ENCODE measurements at places on chromosomes 11 and 22.

DNA sequence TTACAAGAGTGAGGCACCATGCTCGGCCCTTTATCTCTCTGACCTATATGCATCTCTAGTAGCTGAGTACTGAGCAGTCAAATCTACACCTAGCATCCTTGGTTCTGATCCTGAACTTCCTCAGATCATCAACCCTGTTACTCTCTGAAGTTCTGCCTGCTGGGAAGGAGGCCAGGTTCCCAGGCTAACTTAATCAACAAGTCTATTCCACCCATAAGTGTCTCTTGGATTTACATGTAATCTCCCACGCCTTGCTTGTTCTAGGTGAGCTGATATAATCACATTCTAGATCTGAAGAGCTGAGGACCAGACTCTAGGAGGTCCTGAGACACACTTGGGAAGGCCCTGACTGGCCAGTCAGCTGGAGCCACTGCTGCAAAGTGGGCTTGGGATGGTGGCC is 22.1 kb downstream of the CABP7 start:
- no peak for DNase-seq

GRCh38 chr11:61256710-61257482 is 15.9 kb downstream of the PGA5 start:
- peak; percentile 66 for DNase-seq

- no peak for DNase-seq
Measured at GRCh38 chr22:47155131-47155885, 392.9 kb downstream of the TBC1D22A start.

DNA sequence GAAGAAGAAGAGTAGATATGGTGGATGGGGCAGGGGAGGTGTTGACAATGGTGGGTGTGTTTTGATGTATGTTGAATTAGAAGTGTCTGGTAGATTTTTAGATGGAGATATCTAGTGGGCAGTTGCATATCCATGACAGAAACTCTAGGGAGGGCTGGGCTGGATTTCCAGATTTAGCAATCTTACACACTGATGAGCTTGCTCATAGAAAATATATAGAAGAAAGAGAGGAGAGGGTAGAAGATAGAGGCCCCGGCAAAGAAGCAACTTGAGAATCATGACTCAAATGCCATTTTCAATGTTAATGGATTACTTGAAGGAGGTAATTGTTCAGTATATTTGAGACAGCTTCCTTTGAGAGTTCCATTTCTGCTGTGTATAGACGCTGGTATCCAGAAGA is 8.2 kb downstream of the REXO2 start:
- DNase-seq = no peak

DNA sequence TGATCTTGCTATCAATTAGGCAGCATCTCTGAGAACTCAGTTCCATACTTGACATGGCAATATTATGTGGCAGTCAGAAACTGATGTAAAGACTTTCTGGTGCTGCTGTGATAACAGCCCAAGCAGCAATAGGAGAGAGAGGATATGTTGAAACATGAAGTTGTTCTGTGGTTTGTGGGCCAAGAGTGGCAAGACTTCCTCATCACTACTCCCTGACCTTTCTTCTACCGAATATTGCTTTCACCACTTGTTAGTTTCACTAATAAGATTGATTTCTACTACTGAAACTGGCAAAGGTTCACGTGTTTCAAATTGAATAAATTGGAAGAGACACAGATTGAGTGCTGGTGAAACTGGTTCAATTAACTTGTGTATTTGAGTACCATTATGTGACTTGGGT is 852.6 kb upstream of the RAG2 start:
- DNase-seq = peak; percentile 22

DNA sequence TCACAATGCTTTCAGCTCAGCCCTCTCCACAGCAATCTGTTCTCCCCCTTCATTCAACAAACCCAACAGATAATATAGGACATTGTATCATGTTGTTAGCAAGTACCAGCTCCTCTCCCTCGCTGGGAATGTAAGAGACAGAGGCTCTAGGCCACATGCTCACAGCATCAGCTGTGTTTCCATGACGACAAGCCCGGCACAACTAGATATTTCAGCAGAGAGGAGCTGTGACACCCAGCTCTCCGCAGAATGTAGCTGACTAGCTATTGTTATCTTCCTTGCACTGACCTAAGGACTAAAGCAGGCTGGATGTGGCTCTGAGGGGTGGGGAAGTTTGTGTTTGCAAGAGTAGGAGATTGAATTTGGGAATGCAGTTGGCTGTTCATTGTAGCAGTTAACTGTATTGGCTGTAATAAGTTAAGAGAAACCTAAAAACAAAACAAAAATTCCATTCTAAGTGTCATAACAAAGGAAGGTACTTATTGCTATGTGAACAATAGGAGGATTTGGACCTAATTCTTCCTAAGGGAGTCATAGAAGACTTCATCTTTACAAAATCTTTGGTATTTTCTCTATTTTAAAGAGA is 28.0 kb upstream of the RRAS2 start:
- no peak for DNase-seq

DNA sequence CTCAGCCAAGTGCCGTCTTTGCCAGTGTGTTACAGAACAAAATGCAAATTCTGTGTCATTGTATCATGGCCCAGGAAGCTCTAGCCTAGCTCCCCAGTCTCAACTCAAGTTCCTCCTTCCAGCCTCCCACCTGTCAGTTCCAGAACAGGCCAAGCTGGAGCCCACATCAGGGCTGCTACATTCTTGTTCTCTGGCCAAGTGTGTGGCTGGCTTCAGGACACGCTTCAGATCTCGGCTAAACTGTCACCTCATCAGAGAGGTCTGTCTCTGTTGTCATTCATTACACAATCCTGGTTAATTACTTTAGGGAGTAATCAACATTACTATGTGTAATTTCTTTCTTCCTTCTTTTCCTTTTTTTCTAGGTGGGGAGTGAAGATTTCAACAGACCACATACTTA is 347.0 kb upstream of the SYN3 start:
- DNase-seq = no peak

- DNase-seq = no peak
Measured at GRCh38 chr11:118339281-118339961, 3.1 kb downstream of the CD3D start.

DNA sequence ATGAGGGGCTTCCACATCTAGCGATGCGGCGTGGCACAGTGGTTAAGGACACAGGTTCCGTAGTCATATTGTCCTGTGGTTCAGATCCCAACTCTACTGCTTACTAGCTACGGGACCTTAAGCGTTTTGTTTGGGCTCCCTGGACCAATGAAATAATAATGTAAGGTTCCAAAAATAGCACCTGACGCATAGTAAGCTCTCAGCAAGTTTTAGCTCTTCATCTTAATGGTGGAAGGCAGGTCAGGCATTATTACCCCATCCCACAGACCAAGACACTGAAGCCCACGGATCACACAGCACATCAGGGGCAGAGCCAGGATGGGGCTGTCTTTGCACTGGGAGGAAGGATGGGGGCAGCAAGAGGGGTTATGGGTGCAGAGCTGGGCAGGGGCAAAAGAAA is 13.0 kb downstream of the DNAJB13 start:
- DNase-seq = no peak

DNA sequence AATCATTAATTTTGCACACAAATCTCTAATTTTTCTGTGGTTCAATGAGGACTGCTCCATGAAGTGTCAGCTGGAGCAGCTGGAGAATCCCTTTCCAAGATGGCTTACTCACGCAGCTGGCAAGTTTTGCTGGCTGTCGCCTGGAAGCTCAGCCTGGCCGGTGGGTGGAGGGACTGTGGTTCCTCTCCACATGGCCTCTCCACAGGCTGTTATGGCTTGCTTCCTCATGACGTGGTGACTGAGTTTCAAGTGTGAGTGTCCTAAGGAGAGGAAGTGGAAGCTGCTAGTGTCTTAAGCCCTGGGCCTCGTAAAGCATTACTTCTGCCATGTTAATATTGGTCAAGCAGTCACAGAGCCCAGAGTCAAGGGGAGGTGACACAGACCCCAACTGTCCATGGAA is 14.0 kb upstream of the NRIP3 start:
- DNase-seq = peak; percentile 94

GRCh38 chr11:11909727-11910126 is 68.0 kb downstream of the USP47 start:
- DNase-seq = no peak

- peak; percentile 87 for DNase-seq
Measured at GRCh38 chr11:35272391-35272902, 133.5 kb downstream of the CD44 start.

GRCh38 chr11:66280428-66280827 is 2.5 kb downstream of the CNIH2 start:
- DNase-seq = no peak

- no peak for DNase-seq
Measured at GRCh38 chr22:39453765-39454378, 2.9 kb upstream of the MGAT3 start.

GRCh38 chr22:40423882-40424640 is 53.7 kb downstream of the SGSM3 start:
- DNase-seq = no peak

DNA sequence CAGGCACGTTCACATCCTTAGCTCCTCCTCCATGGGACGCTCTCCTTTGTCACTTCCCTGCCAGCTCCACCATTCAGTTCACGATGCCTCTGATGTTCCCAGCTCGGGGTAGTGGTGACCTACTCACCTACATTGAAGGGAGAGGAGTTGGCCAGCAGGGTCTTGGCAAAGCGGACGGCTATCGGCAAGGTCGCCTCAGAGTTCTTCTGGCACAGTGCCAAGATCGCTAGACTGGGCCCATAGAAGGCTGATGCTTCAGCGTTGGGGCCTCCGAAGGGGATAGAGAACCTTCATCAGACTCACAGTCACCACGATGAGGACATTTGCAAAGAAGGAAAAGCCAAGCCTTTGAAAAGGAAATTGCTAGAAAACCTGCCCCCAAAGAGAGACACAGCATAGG is 3.0 kb downstream of the CBLIF start:
- no peak for DNase-seq

GRCh38 chr22:17477391-17477833 is 85.9 kb upstream of the SLC25A18 start:
- peak; percentile 52 for DNase-seq

- DNase-seq = peak; percentile 79
Measured at GRCh38 chr11:108324587-108324986, 101.7 kb downstream of the ATM start.

DNA sequence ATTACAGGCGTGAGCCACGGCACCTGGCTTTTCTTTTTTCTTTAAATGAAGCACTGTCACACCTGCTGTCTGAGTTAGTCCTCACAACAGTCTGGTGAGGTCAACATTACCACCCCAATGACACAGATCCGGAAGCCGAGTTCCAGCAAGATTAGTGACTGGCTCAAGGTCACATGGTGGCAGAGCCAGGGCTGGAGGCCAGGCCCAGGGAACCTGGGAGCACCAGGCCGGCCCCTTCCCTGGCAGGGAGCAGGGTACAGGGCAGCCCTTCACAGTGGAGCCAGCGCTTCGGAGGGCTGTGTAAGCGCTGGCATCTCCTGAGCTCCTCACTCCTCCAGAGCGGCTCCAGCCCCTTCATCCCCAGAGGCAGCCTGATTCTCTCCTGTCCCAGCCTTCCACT is 118.7 kb downstream of the ST3GAL4 start:
- DNase-seq = no peak

- no peak for DNase-seq
Measured at GRCh38 chr11:65672180-65672860, 9.6 kb upstream of the RELA start.

DNA sequence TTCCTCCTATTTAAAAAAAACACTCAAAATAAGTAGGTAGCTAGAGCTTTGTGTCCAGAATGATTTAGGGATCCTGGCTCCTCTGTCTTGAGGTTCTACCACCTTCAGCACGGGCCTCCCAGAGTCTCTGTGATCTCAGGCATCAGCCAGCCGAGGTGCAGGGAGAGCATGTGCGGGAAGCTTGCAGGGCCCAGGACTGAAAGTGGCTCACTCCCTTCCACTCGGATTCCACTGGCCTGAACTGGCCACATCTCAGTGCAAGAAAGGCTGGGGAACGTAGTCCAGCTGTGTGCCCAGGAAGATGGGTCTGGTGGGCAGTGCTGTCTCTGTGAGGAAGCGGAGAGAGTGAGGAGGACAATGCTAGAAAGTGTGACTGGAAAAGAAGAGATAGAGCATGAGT is 68.3 kb upstream of the MYOD1 start:
- DNase-seq = no peak

DNA sequence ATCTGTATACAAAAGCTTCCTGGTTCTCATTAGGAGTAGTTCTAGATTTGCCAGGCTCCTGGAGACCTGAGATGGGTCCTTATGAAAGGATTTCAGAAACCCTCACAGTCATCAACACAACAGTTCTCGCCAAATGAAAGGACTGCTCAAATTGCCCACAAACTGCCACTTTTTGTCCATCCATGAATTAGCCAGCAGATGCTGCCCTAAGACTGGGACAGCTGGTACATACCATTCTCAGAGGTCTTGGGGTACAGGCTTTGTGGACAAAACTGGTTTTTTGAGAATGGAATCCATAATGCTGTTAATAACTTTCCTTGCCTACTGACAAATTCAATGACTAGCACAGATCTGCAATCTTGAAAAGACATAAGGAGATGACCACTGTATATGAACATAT is 23.4 kb upstream of the BDNF start:
- DNase-seq = no peak

DNA sequence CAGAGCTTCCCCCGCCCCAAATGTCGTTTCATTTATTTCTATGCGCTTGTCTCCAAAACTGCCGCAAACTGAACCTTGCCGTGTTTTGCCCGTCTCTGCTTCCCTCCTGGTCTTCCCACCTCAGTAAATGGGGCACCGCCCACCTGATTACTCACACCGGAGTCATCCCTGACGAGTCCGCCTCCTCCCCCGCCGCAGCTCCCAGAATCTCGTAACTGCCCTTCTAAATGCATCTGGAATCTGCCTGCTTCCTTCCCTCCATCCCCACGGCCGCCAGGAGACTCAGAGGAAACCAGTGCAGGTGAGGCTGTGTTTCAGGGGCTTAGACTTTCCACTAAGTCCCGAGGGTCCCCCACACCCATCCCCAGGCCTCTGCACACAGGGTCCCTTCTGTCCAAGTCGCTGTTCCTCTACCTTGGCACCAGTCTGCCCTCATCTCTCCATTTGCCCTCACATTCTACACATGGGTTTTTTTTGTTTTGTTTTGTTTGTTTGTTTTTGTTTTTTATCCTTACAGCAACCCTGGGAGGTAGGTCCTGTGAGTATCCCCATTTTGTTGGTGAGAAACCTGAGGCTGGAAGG is 62.6 kb upstream of the PHF21B start:
- no peak for DNase-seq

- DNase-seq = no peak
Measured at GRCh38 chr11:103183981-103184611, 74.9 kb downstream of the DYNC2H1 start.

DNA sequence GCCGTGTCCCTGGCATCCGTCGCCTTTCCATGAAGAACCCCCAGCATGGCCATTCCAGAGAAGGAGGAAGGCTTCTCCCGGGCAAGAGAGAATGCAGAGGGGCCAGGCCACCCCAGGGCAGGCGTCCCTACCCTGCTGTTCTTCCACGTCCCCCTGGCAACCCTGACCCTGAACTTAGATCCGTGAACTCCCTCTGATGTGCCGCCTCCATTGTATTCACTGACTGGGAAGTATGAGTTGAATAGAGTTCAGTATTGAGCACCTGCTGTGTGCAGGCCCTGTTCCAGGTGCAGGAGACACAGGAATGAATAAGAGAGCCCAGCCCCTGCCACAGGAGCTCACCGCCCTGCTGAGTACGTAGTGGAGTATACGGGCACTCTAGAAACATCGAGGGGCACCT is 29.1 kb upstream of the RELT start:
- no peak for DNase-seq

GRCh38 chr11:2690596-2691354 is 9.0 kb downstream of the KCNQ1OT1 start:
- DNase-seq = no peak

All from suppressor macrophage treated with lipopolysaccharide for 4 hours (primary cell).